ENCODE measurements at places on chromosomes 4 and X.

- no peak for DNase-seq
Measured at GRCh38 chrX:76617020-76617419, 189.5 kb downstream of the MAGEE1 start.

DNA sequence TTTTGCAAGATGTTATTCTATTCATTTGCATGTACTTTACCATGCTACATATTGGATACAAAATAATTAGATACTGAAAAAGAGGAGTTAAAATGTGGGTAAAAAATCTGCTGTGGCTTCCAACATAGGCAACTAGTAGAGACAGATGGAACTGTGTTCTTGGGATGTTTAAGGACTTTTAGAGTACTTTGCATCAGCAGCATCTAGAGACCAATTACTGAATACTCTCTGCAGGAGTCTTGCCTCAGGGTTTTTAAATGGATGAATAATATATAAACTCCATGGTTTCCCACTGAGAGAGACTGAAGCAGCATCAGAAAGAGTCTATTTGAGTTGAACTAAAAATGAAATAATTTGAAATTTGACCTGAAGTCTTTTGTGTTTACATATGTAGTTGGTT is 676.7 kb downstream of the GALNTL6 start:
- no peak for DNase-seq

- no peak for DNase-seq
Measured at GRCh38 chr4:26884486-26884988, 23.9 kb downstream of the STIM2 start.

GRCh38 chrX:134875671-134876070 is 115.1 kb upstream of the SMIM10 start:
- DNase-seq = no peak

GRCh38 chrX:66833426-66833825 is 194.5 kb upstream of the EDA2R start:
- no peak for DNase-seq

- no peak for DNase-seq
Measured at GRCh38 chr4:110195561-110196205, 2.7 kb downstream of the ELOVL6 start.

GRCh38 chr4:60648774-60649173 is 551.4 kb upstream of the ADGRL3 start:
- DNase-seq = no peak

GRCh38 chr4:46258431-46258830 is 131.5 kb downstream of the GABRA2 start:
- DNase-seq = no peak

DNA sequence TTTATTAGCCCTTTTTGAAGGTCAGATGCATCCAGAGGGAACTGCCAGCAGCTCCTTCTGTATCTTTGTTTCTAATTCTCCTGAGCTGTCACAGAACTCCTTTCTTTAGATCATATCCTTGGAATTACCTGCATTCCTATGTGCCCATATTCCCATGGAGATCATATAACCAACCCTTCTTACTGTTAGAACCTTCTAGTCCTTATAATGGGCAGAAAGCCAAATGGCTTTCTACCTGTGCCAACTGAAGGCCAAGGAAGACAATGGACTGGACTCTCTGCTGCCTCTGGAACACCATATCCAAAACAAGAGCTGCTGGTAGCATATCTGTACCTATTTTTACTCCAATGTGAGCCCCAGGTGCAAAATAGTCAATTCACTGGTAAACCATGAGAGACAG is 60.7 kb downstream of the TBC1D9 start:
- DNase-seq = no peak

DNA sequence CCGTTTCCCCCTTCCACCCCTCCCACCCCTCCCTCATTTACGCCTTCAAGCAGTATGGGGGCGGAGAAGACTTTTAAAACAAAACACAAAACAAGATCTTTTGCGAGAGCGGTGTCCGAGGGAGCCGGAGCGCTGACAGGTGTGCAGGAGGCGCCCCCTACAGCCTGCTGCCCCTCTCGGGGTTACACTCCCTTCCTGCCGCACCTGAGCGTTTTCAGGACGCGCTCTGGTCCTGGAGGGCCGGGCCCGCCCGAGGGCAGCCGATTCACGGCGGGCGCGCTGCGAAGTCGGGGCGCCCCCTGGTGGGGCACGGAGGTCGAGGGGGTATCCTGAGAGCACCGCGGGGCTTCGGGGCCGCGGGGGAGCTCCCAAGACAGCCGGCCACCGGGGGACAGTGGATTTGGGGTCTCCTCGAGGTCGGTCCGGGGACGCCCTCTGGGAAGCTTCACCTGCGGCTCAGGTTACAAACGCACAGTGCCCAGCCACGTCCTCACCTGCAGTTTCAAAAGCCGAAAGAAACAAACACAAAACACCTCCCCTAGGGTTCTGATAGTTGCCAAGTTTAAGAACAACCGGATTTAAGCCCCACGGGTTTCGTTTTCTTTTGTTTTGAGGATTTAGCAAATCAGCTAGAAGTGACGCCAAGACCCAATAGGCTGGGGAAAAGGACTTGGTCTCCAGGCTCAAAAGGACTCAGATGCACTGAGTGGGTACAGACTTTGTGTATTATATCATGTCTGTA is 8.0 kb upstream of the NEUROG2 start:
- DNase-seq = no peak

DNA sequence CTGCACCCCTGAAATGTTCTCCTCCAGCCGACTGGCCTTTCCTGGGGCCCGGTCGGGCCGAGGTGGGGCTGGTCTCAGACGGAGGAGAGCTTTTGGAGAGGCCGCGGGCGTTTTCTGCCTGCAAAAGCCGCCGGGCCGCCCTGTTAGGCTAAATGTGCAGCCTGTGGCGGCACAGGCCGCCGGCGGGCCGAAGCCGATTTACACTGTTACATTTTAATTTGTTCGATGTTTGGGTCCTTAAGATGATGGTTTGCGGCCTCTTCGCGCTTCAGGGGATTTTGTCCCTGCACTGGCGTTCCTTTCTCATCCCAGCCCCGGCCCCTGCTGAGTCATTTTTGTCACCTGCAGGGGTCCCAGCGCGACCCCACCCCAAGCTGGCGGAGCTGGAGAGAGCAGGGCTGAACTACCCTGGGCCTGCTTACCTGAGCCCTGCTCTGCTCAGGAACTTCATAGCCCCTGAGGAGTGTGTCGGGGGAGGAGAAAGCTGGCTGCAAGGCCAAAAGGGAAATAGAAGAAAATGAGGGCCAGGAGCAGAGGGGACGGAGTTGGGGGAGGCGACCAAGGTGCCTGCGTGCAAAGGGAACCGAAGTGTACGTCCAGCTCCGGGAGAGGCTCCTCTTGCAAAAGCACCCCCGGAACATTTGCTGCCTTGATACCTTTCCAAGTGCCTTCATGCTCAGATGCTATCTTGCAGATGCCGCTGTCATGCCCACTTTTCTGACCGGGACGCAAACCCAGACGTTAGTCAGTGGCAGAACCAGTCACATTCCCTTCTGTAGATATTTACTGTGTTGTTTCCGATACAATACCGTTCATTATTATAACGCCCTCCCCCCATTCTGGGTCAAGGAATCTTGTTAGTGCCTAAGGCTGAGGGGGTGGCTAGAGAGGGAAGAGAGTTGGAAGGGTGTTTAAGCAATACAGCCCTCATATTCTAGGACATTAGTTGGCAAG is 977 bp upstream of the RBBP7 start:
- no peak for DNase-seq

DNA sequence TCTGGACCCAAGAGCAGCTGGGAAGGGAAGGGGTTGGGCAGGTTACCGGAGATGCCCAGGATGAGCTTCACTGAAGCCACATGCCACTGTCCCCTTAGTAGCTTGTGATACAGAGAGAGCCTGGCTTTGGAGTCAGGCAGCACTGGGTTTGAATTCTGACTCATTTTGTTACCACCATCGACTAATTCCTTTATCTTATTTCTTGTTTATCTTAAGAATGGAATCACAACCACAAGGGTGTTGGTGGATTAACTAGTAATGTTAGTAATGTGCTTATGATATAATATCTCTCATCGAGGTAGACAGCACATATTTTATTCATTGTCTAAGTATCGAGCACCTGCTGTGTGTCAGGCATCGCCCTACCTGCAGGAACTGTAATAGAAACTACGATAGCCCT is 17.7 kb upstream of the STX18 start:
- DNase-seq = no peak

- DNase-seq = no peak
Measured at GRCh38 chr4:152972821-152973628, 36.9 kb downstream of the FHDC1 start.

DNA sequence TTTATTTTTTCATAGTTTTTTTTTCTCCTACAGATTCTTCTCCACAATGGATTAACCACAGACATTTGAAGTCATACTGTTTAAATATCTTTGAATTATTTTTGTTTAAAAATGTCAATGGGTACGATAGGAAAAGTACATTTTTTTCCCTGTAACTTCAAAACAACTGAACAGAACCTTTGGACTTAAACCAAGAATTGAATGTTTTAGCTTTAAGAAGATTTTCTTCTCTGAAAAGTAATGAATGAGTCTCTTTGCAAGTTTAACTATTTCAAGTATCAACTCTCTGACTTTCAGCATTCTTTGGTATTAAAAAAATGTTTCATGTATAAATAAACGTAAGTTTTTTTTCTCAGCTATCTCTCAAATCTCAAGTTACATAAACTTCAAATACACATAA is 364.3 kb downstream of the FBXO8 start:
- no peak for DNase-seq

- DNase-seq = no peak
Measured at GRCh38 chr4:114600672-114601071, 2.1 kb downstream of the UGT8 start.

DNA sequence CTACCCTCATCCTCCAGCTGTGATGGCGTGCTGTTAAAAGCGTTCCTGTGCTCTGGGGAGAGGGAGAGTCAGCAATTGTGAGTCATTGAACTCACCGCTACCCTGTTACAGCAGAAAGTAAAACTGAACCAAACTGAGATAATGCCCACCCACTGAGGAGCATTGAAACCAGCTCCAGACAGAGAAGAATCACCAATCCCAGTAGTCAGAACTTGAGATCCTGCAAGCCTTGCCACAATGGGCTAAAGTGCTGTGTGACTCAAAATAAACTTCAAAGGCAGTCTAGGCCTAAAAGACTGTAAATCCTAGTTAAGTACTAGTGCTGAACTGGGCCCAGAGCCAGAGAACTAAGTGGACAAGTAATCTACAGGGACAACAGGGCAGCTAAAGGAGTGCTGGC is 1394.2 kb upstream of the DIAPH2 start:
- no peak for DNase-seq

DNA sequence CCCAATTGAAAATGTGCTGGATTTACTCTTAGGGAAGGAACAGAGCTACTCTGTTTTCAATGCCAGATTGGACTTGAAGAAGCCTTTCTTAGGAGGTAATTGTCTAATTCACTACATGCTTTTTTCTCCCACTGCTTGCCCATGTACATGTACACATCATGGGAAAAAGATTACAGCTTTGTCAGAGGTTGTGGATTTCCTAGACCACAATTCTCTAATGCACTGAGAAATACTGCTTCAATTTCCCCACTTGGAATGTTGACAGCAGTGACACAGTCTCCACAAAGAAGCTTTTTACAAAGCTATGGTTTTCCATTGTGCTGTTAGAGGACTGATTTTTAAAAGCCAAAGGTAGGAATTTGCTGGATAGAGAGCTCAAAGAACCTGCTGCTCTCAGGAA is 19.5 kb downstream of the ZAR1 start:
- DNase-seq = no peak

- no peak for DNase-seq
Measured at GRCh38 chr4:95411371-95412088, 137.2 kb downstream of the UNC5C start.
